ENCODE measurements at places on chromosomes 7 and 10. TPM values are rescaled to one million over a fixed set of nuclear protein-coding genes. Genes with fewer than 3 reads are reported as not detected.

DNA sequence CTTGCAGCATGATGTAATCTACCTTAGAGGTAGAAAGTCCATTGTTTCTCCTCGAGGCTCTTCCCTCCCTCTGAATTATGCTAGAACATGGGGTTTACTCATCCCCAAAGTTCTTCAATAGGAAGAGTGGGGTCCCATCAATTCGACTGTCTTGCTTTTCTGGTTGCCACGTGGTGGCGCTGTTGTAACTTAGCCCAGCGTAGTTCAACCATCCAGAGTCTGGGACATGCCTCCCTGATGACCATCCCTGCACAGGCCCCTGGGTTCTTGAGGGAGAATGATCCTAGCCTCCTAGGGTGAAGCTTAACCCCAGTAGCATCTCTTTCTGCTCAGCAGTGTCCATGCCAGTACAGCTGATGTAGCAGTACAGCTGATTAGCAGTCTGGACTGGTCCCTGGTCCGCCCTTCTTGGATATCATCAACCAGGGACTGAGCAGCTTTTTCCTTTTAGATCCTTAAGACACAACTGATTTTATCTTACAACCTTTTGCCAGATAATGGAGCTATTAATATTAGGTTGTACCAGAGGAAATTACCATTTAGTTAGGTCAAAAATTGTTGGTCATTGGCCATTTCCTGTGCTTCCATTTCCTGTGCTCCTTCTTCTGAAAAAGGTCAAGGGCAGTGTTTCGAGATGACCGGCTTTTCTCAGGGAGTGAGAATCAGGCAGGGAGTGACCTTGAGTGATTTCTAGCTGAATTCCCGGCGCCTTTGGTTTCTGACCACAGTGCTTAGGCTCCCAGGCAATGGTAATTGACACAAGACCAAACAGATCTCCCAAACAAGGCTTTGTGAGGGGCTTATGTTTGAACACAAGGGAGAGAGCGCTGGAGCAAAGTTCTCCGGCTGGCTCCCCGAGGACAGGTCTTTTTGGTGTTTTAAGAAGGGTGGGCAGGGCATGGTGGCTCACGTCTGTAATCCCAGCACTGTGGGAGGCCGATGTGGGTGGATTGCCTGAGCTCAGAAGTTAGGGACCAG, 65.4 kb downstream of the TACC2 start:
- DNase-seq = peak; percentile 87

DNA sequence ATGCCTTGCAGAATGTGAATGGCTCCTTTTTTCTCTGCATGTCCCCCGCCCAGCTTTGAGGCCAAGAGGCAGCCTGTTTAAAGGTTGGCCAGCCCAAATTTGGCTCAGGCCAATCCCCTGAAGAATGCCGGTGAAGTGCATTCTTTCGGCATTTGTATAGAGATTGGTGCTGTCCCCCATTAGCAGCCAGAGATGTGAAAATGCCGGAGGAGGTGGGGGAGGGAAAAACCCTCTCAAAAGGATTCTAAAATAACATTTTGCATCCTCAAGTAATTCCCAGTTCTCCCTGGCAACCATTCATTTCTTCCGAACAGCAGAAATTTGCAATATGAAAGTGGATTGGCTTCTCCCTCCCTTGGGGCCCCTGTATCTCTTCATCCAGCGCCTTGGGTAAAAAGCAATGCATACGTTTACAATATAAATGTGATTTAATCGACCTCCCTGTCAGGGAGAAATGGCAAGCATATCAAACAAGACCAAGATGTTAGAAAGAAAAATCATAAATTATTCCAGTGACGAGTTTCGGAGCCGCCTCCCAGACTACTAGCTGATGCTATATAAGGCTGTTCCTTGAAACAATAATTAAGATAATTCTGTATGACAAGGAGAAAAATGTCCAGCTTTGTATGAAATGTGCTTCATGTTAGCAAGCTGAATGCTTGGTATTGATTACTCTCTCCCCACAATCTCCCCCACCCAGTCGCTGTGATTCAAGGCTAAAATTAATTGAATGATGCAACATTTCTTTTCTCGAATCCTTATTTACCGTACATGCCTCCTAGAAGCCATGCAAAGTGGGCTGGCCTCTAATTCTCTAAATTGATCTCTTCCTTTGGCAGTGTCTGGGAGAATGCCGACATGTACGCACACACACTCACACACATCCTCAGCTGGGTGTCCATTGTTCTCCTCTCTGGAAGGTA, 323.7 kb downstream of the RPS24 start:
- no peak for DNase-seq

GRCh38 chr10:86049442-86049841, 317.2 kb downstream of the GRID1 start:
- no peak for DNase-seq

Gene LIPM
- total RNA-seq = not detected

Gene SND1
- total RNA-seq = 135 TPM

Gene GRID2IP
- not detected for total RNA-seq

Gene MLXIPL
- 3.3 TPM for total RNA-seq

Gene SPDYE1
- not detected for total RNA-seq
